COLO829 (cell line): ENCODE measurements at places on chromosomes 5 and 9.

DNA sequence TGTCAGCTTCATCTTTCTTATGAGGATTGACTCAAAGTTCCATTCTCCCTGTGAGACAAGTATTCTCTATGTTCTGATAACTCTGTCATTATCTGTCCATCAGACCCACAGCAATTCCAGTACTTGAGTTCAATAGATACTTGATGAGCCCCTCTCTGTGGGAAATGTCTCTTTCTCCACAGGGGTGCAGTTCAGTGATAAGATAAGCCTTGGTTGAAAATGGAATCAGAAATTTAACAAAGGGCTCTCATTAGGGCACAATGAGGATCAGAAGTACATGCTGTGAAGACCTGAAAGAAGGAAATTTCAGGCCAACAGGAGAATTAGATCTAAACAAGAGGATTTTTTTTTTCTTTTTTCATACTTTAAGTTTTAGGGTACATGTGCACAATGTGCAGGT lies 737.3 kb downstream of the MTRR start:
- no peak for DNase-seq

- DNase-seq, result no peak
Observed at GRCh38 chr5:102498271-102499034, at the start of gene SLCO6A1. Gene SLCO6A1, minus strand, starts transcription at chr5:102499001. Its CDS starts 157 bp downstream, at chr5:102498844.

DNA sequence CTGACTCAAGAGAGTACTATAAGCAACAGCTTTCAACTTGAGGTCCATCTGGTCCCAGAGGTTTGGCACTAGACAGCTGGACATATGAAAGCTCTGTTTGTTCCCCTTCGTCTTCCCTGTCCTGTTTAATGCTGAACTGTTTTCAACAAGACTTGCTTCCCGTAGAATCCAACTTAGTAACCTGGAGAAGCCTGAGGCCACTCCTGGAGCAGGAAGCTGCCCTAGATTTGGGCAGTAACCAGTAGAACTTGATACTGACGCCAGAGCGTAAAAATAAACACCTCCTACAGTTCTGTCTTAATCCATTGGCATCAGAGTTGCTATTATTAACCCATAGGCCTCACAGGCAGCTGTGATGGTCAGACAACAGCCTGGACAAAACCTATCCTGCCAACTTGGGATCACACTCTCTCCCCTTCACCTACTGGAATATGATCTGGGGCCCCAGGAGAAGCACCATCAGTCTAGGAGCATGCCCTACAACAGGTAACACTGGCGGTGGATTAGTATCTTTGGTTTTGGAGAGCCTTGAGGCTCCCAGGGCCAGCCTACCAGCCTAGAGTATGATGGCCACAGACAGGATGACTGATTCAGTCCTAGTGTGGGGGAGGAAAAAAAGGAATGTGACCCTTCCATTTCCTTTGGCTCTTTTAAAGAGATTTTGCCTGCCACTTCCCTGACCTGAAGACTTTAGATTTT lies 29.2 kb downstream of the RUSC2 start:
- no peak for DNase-seq

DNA sequence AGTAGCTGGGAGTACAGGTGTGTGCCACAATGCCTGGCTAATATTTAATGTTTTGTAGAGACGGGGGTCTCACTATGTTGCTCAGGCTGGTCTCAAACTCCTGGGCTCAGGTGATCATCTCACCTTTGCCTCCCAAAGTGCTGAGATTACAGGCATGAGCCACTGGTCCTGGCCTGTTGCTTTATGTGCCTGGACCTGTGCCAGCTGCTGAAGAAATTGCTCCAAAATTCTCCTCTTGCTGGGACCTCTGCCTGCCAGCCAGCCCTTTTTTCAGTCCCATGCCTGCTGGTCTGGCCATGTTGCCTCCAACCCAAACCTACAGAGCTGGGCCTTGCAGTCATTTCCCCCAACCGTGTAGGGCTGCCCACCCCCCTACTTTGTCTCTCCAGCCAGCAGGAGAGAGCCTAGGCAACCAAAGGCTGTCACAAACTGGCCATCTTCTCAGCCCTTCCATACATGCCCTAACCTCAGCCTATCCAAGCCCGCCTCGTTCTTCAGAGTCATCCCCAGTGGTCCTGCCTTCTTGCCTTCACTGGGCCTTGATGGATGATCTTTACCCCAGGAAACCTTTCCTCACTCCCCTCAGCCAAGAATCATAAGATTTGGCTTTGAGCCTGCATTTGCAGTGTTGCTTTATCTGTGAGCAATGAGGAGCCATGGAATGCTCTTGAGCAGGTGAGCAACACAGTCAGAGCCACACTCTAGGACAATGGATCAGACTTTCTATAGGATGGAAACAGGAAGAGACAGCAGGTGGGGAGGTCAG lies 27.4 kb upstream of the SYNPO start:
- DNase-seq, result no peak

DNA sequence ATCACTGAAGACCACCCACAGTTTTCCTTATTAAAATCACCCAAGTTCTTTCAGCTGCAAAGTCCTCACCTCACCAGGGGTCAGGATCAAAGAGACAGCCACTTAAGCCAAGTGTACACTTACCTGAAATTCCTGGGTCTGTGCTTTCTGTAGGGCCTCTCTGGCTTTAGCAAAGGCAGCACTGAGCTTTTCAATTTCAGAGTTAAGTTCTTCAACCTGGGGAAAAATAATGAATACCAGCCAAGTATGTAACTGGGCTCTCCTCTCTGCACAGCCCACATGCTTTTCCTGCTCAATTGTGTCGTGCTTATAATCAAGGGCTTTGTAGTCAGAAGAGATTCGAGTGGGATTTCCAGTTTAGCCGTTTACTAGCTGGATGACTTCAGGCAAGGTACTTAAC lies 55.1 kb downstream of the CDK5RAP2 start:
- DNase-seq, result no peak

- DNase-seq, result peak; percentile 78
Observed at GRCh38 chr9:70411121-70411929, 3.1 kb downstream of the KLF9 start.

- no peak for DNase-seq
Observed at GRCh38 chr5:142904416-142904815, 134.2 kb downstream of the ARHGAP26 start.

DNA sequence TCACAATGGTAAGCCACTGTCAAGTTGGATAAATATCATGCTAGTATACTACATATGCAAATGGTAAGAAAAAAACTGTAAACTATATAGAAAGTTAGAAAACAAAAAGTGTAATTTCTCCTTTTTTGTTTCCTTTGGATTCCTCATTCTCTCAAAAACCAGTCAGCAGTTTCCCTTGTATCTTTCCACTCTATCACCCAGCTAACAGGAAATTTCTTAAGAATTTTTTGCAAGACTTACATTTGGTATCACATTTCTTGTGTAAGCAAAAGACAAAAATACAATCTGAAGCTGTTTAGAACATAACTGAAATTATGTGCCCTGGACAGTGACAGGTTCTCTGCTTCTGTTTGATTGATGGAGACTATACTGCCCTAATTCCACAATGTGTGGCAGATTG lies 25.2 kb upstream of the MSH3 start:
- no peak for DNase-seq

GRCh38 chr9:133460405-133461175 lies 812 bp downstream of the CACFD1 start:
- peak; percentile 51 for DNase-seq

GRCh38 chr5:75148051-75148450 lies 88.6 kb downstream of the ANKRD31 start:
- no peak for DNase-seq

DNA sequence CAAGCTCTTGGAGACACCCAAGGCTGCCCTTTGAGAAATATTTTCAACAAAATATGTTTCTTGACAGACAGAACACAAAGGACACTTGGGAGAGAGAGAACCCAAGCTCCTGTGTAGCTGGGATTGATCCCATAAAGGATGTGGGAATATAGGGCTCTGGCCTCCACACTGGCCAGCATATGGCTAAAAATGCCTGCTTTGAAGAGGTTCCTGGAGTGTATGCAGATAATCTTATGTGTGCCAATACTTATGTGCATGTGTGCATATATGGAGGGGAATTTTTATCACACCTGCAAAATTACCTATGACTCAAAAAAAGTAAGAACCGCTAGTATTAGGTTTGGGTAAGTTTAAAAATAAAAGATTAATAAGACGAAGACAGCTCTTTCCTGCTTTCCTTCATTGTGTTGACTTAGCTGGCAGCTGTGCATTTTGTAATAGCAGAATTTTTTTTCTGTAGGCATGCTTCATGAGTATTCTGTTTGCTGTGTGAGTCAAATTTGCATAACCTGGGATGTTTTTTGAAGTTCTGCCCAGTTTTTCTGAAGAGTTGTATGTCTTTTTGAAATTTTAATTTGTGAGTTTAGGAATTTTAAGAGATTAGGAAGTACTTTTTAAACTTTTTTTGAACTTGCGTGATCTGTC lies 42.6 kb downstream of the HACD4 start:
- DNase-seq, result no peak

DNA sequence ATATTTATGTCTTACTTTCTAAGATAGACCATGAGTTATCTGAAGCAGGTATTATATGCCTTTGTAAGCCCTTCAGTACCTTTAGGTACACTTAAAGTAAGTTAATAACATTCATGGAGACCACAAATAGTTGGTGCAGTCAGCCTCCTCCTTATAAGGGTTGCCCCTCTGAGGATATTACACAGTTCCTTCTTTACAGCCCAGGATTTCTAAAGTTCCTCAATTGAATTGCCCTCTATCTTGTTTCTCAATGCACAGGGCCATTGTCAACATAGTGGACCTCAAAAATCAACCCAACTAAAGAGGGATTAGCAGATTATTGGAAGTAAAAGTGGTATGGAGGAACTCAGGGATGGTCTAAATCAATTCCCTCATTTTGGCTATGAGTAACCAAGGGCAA lies 50.3 kb downstream of the HMHB1 start:
- DNase-seq, result no peak

DNA sequence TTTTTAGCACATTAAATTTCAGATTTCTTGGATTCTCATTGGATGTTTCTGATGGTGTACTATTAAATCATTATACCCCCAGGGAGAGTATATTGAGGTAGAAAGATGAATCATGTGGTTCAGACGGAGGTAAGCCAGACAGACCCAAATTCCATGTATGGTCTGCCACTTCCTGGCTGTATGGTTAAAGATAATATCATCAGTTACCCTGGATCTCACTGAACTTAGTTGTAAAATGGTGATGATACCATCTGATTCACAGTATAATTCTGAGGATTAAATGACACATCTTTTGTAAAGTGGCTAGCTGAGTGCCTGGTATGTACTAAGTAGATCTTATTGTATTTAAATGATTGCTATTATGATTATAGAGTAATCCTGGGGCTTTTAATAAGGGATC lies 9.3 kb downstream of the SLC27A6 start:
- DNase-seq, result no peak

- no peak for DNase-seq
Observed at GRCh38 chr5:168339109-168339771, 47.8 kb downstream of the WWC1 start.

DNA sequence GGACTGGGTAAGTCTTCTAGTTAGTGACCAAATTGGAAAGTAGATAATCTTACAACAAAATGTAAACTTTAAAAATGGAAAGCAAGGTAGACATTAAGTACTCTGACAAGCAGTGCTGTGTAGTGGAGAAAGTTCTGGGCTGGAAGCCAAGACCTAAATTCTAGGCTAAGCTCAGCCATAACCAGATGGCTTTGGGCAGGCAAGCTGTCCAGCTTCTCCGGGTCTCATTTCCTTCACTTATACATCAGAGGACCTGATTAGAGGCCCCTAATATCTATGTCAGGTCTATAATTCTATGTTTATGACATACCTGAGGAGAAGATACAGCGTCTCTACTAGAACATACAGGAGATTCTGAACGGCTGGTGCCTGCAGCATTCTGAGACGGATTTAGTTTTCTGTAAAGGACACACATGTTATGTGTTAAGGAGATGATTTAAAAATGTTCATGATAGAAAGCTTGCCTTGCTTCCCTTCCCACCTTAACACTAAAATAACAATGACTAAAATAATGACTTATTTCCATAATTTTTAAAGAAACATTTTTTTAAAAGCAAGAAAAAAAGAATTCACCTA lies 61.2 kb downstream of the ELL2 start:
- no peak for DNase-seq

- DNase-seq, result no peak
Observed at GRCh38 chr9:135587658-135588057, 26.1 kb downstream of the PAEP start.

DNA sequence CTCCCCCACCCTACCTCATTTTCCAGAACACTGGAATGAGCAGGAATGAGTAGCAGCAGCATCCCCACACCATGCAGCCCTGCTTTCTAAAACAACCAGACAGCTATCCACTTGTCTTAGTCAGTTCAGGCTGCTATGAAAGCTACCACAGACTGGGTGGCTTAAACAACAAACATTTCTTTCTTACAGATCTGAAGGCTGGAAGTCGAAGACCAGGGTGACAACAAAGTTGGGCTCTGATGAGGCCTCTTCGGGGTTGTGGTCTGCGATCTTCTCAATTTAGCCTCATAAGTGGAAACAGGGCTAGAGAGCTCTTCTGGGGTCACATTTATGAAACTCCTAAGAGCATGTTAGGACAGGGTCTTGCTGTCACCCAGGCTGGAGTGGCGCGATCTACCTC lies 38.9 kb downstream of the LPAR1 start:
- DNase-seq, result no peak

- no peak for DNase-seq
Observed at GRCh38 chr5:134541736-134542376, 16.4 kb downstream of the JADE2 start.

GRCh38 chr9:108521063-108521590 lies 334.7 kb downstream of the ACTL7B start:
- no peak for DNase-seq

GRCh38 chr5:30195036-30195435 lies 998.5 kb upstream of the CDH6 start:
- no peak for DNase-seq

DNA sequence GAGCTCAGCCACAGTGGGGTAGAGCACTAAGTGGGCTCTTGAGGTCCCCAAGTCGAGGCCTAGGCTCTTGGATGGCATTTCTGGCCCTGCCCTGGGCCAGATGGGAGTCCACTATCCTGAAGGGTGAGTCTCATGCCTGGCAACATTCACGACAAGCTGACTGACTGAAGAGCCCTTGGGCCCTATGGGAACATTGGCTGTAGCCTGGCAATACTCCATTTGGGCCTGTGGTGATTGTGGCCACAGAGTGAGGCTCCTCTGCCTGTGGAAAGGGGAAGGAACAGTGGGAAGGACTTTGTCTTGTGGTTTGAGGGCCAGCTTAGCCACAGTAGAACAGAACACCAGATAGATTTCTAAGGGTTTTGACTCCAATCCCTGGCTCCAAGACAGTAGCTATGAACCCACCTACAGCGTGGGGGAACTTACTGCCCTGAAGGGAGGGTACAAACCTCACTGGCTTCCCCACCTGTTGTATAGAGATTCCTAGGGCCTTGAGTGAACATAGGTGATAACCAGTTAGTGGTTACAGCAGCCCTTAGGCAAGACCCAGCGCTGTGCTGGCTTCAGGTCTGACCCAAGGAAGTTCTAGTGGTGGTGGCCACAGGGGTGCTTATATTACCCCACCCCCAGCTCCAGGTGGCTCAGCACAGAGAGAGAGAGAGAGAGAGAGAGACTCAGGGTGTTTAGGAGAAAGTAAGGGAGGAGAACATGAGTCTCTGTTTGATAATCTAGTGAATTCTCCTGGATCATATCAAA lies 72.4 kb downstream of the KIAA0825 start:
- DNase-seq, result no peak

GRCh38 chr9:130498298-130498917 lies 53.6 kb downstream of the ASS1 start:
- DNase-seq, result no peak
